Naive thymus-derived CD4-positive, alpha-beta T cell (primary cell): ENCODE measurements at places on chromosomes 2 and 18.

GRCh38 chr2:162072181-162072702 lies 1.8 kb downstream of the DPP4 start:
- DNase-seq: no peak

DNA sequence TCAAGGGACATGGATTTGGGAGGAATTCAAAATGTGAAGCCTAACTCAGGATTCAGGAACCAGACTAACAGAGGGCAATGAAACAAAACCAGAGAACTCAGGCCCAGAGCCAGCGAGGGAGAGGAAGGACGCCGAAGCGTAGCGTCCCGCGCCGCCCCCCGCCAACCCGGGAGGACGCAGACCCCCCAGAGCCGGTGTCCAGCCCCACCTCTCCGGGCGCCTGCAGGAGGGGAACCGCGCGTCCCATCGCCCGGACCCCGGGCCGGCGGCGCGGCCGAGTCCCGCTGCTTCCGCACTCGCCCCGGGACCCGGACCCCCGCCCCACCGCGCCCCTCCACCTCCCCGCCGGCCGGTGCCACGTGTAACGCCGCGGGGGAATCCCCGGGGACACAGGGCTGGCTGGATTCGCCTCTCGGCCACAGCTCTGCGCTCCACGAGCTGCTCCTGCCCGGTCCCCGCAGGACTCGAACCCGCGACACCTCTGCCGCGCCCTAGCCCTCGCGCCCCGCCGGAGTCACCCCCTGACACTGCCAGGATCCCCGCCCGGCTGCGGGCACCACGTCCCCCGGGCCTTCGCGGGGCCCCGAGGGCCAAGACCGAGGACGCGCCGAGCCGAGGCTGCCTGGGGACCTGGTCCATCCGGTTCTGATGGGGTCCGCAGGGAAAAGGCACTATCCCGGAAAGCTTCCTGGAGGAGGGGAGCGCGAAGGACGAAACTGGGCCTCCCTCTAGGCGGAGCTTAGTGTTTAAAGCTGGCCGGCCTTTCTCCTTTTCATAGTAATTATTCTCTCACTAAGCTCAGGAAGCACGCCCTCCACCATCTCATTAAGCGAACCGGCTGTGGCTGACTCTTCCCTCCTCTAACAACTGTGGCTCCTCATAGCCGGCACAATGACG lies 40.4 kb upstream of the FAM124B start:
- peak; percentile 9 for DNase-seq

DNA sequence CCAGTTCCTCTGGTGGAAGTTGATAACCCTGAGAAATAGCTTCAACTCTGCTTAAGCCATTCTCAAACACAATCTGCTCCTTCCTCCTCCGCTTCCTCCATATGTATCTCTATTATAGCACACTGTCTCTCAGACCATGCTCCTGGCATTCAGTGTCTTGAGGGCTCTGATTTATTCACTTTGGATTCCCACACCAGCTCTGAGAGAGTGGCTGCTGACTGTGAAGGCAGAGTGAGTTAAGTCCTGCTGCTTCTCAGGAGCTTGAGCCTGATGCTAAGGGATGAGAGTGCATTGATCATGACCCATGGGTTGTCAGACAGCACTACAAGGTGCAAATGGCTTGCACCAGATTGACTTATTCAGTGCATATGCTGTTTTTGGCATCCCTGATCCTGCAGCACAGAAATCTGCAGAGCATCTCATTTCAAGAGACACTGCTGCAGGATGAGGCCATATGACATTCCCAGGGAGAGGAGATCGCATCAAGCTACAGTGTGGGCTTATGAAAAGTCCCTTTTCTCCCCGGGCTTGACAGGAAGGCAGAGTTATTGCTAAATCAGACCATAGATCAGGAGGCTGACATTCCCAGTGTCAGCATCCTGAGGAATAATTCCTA lies 500.5 kb upstream of the RAB6C start:
- DNase-seq: no peak

DNA sequence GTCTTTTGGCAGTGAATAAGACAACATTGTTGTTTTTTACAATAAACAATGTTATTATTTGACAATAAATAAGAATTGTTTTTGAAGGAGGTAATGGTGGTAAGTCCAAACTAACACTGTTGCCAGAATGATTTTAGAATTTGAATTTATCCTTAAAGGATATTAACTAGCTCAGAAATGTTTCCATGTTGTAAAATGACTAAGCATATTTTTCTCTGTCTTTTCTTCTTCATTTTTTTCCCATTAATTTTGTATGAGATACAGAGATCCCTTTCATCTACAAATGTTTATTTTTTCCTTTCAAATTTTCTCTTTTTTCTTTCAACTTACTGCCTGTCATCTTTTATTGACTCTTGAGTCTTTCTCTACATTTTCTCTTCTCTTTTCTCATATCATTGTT lies 66.5 kb upstream of the DOCK10 start:
- no peak for DNase-seq

GRCh38 chr18:35750929-35751328 lies 169.4 kb downstream of the GALNT1 start:
- DNase-seq: no peak
